ENCODE measurements at places on chromosomes 1 and 21. TPM values are rescaled to one million over a fixed set of nuclear protein-coding genes. Genes with fewer than 3 reads are reported as not detected.

DNA sequence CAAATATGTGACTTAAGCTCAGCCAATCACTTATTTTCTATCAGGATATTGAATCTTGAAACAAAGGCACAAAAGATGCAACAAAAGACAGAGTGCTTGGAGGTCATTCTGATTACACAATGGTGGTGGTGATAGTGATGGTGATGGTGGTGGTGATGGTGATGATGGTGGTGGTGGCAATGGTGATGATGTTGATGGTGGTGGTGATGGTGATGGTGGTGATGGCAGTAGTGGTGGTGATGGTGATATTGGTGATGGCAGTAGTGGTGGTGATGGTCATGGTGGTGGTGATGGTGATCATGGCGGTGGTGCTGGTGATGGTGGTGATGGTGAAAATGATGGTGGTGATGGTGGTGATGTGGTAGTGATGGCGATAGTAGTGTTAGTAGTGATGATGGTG is 21.9 kb upstream of the TNR start:
- DNase-seq: no peak
- H3K36me3 ChIP-seq: no peaks in the 10 kb centered on the region
- H3K4me1 ChIP-seq: no peaks in the 10 kb centered on the region
- H3K27ac ChIP-seq: no peak overlapping the region
- H3K27me3 ChIP-seq: no peaks in the 10 kb centered on the region
- H3K4me3 ChIP-seq: no peak overlapping the region

CKS1B gene
- 10.6 TPM for total RNA-seq

GRCh38 chr1:31244326-31244725 is 4.6 kb upstream of the NKAIN1 start:
- no peak for DNase-seq
- no peaks in the 10 kb centered on the region for H3K27me3 ChIP-seq
- no peaks in the 10 kb centered on the region for H3K4me1 ChIP-seq
- no peaks in the 10 kb centered on the region for H3K36me3 ChIP-seq

CYP4X1 gene
- total RNA-seq: 1.7 TPM

DNA sequence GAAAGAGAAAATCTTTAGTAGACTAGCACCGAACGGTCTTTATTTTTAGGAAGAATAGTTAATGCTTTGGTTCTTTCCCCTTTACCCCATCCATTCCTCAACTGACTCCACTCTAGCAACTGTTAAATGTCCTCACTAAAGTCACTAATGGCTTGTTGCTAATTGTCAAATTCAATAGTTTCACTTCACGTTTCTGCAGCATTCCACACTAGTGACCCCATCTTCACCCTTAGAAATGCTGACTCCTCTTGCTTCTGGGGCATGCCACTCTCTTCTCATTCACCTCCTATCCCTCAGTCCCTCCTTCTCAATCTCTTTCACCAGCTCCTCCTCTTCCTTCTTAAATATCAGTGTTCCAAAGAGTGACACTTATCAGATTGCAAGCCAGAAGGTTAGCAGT is 19.4 kb upstream of the CADM3 start:
- H3K27ac ChIP-seq: no peak overlapping the region
- H3K36me3 ChIP-seq: no peaks in the 10 kb centered on the region
- H3K4me1 ChIP-seq: no peaks in the 10 kb centered on the region
- H3K4me3 ChIP-seq: no peak overlapping the region
- H3K27me3 ChIP-seq: no peaks in the 10 kb centered on the region

- no peak overlapping the region for H3K27ac ChIP-seq
- H3K27me3 ChIP-seq: no peaks in the 10 kb centered on the region
These were observed 60.6 kb downstream of the PTPRC start for GRCh38 chr1:198699167-198700015.

- no peak overlapping the region for H3K27ac ChIP-seq
- no peaks in the 10 kb centered on the region for H3K4me1 ChIP-seq
- H3K36me3 ChIP-seq: no peaks in the 10 kb centered on the region
- H3K4me3 ChIP-seq: no peak overlapping the region
- H3K27me3 ChIP-seq: no peaks in the 10 kb centered on the region
These were observed 636.4 kb downstream of the USP25 start for GRCh38 chr21:16366207-16366606.

OR6K3 gene
- total RNA-seq: not detected

- DNase-seq: no peak
- H3K27ac ChIP-seq: no peak overlapping the region
- H3K27me3 ChIP-seq: no peaks in the 10 kb centered on the region
- H3K4me1 ChIP-seq: no peaks in the 10 kb centered on the region
- no peaks in the 10 kb centered on the region for H3K36me3 ChIP-seq
- no peak overlapping the region for H3K4me3 ChIP-seq
These were observed 98.9 kb downstream of the MRPL39 start for GRCh38 chr21:25508364-25508763.

PPIAL4G gene
- 0.09 TPM for total RNA-seq

DNA sequence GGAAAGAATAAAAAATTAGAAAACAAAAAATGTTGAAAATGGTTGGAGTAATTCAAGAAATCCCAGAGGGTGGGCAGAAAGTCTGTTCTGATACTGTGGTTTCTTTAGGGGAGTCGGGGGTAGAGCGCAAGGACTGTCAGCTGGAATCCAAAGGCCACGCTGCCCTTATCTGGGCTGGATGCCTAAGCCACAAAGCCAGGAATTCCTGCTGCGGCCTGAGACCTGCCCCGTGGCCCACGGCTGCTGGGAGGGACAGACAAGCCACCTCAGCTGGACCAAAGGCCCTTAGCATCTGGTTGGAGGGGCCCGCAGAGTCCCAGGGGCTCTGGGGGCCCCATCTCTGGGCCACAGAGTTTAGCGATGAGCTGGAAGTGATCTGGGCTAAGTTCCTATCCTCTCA is 60.2 kb downstream of the DMRTB1 start:
- H3K4me3 ChIP-seq: no peak overlapping the region
- no peaks in the 10 kb centered on the region for H3K36me3 ChIP-seq
- no peak overlapping the region for H3K27ac ChIP-seq
- no peaks in the 10 kb centered on the region for H3K4me1 ChIP-seq
- no peaks in the 10 kb centered on the region for H3K27me3 ChIP-seq

ITLN2 gene
- total RNA-seq: not detected

AIRE gene
- total RNA-seq: not detected

- no peaks in the 10 kb centered on the region for H3K36me3 ChIP-seq
- no peak for DNase-seq
- peaks cover 8% of the 10 kb centered on the region for H3K4me1 ChIP-seq
- no peak overlapping the region for H3K27ac ChIP-seq
- H3K27me3 ChIP-seq: no peaks in the 10 kb centered on the region
These were observed 41.3 kb downstream of the TBCE start for GRCh38 chr1:235408503-235408960.

DNA sequence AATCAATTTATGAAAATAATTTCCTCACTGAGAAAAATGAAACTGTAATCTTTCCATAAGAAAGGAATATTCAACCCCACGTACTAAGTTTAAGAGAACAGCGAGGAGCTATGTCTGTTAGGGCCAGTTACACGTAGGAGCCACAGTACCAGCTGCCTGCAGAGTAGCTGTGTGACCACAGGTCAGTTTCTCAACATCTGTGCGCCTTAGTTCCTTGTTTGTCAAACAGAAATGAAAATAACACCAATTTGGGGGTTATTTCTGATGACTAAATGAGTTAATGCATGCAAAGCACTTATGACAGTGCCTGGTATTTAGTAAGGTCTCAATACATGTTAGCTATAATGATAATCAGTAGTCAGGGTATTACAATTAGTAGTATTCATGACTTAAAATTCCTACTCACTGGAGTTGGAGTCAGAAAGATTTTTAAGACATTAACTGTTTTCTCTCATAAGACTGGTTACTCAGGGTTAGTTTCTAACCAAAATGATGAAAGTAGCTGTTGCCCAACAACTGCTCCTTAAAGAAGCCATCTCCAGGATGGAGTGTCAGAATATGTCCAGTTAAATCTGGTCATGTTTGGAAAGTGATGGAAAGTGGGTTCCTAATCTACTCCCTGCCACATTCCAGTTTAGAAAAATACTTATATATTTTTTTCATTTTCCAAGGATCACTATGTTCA is 85.8 kb upstream of the ZNF648 start:
- no peak overlapping the region for H3K4me3 ChIP-seq
- peaks cover 32% of the 10 kb centered on the region for H3K4me1 ChIP-seq
- DNase-seq: no peak

DNA sequence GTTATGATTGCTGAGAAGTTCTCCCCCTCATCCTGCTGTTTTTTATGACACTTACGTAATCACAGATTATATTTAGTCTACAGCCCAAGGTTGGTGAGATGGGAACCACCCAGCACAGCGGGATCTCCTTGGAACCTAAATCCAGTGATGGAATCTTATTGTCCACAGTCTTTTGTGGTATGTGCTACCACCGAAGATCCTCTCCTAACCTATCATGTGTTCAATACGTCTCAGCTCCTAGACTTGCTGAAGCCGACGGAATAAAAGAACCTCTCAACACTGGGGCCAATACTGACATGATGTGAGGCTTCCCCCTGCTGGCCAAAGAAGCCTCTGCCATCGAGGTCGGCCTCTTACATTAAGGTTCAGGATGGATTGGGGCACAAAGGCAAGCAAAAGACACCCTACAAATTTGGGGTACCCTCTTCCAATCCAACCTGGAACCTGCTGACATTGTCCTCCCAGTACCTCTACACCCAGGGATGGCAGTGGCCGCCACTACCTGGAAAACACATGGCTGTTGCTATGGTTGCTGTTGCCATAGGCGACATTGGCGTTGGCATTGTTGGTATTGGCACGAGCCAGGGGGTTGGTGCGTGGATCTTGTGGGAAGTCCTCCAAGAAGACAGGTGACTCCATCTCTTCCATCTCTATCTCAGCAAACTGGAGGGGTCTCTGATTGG is 19.4 kb upstream of the KIF21B start:
- peak; percentile 72 for DNase-seq
- no peaks in the 10 kb centered on the region for H3K27me3 ChIP-seq
- no peak overlapping the region for H3K27ac ChIP-seq

MPL gene
- total RNA-seq: 0.26 TPM

DNA sequence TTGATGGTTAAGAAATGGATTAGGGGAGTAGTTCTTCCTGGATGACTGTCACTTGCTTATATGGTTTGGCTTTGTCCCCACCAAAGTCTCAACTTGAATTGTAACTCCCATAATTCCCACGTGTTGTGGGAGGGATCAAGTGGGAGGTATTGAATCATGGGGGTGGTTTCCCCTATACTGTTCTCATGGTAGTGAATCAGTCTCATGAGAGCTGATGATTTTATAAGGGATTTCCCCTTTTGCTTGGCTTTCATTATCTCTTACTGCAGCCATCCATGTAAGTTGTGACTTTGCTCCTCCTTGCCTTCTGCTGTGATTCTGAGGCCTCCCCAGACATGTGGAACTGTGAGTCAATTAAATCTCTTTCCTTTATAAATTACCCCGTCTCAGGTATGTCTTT is 1621.1 kb downstream of the MRPL39 start:
- DNase-seq: no peak
- no peak overlapping the region for H3K4me3 ChIP-seq
- no peaks in the 10 kb centered on the region for H3K36me3 ChIP-seq
- no peak overlapping the region for H3K27ac ChIP-seq
- no peaks in the 10 kb centered on the region for H3K4me1 ChIP-seq

DNA sequence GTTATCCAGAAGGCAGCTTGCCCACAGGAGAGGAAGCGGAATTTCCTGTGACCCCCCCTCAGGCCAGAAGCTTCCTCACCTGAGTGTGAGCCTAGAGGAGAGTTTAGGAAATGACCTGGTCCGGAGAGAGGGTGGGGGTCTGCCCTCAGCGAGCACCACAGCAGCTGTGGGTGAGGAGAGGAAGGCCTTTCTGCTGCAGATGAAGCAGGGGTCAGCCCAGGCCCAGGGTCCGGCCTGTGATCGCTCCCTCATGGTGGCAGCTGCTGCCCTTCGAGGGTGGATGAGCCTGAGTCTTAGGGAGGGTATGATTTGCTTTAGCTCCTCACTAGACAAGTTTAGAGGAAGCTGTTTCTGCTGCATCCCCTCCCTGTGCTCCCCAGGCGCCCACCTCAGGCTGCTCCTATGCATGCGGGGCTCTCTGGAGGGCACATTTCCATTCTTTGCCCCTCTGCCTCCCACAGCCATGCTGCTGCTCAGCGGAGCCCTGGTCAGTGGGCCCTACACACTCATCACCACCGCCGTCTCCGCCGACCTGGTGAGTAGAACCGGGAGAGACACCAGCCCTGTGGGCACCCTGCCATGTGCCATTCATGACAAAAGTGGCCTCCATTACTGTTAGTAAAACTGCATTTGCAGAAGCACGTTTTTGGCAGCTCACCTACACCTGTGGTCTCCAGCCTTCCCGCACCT is 53.0 kb downstream of the SLC37A1 start:
- H3K36me3 ChIP-seq: peaks cover 16% of the 10 kb centered on the region
- no peak overlapping the region for H3K27ac ChIP-seq
- no peaks in the 10 kb centered on the region for H3K4me1 ChIP-seq
- no peak for DNase-seq
- H3K27me3 ChIP-seq: no peaks in the 10 kb centered on the region
- H3K4me3 ChIP-seq: no peak overlapping the region

DNA sequence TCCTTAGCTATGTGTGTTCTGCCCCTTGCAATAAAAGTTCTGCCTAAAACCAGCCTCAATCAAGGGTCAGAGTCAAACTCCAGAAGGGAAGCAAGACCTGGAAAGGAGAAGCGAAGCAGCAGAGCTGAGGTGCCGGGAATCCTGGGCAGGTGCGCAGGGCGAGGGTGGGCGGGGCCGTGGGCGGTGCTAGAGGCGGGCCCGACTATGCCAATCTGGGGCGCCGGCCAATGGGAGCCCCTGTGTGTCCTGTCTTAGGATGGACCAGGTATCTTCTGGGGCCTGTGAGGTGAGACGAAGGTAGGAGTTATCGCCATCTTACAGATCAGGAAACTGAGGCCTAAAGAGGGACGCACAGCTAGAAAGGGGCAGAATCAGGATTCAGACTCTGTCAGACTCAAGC is 120.3 kb downstream of the PTPRU start:
- no peak overlapping the region for H3K4me3 ChIP-seq
- H3K4me1 ChIP-seq: no peaks in the 10 kb centered on the region
- no peak for DNase-seq
- H3K27me3 ChIP-seq: no peaks in the 10 kb centered on the region
- H3K27ac ChIP-seq: no peak overlapping the region

PLPPR4 gene
- total RNA-seq: 0.56 TPM

DNA sequence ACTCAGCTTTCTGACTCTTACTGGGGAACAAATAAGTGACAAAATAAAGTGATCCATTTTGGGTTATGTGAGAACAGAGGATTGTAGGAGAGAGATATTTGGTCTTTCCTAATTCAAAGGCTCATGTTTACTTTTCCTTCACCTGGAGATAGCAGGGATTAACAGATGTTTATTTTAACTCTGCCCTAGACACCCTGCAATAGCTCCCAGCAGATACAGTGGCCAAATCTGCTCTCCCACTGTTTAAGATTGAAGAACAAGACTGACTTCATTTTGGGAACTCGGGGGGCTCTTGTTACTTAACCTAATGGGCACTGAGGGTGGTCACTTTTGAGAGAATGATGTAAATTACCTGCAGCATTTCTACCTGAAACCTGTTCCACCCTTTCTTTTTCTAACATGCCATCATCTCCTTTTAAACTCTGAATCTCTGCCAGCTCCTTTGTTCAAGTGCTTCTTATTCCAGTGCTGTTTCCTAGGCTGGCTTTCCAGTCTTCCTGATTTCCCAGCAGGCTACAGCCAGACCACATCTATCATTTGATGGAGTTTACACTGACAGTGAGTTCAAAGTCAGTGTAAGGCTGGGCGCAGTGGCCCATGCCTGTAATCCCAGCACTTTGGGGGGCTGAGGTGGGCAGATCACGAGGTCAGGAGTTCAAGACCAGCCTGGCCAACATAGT is 90.0 kb downstream of the SELENOF start:
- no peak for DNase-seq
- H3K4me3 ChIP-seq: no peak overlapping the region
- no peaks in the 10 kb centered on the region for H3K27me3 ChIP-seq
- no peaks in the 10 kb centered on the region for H3K36me3 ChIP-seq
- H3K27ac ChIP-seq: no peak overlapping the region
